ENCODE measurements at places on chromosomes 2 and 18. TPM values are rescaled to one million over a fixed set of nuclear protein-coding genes. Genes with fewer than 3 reads are reported as not detected.

Gene DCDC2C
- not detected for total RNA-seq

Gene CYS1
- 1.7 TPM for total RNA-seq

Gene FIGN
- 0.61 TPM for total RNA-seq

Gene LRRC30
- total RNA-seq, result not detected

Gene INPP5D
- 0.72 TPM for total RNA-seq

Gene PTPRN
- total RNA-seq, result 3.5 TPM

Gene VWA3B
- not detected for total RNA-seq

Gene CACNB4
- 0.11 TPM for total RNA-seq

Gene CNOT9
- 40.3 TPM for total RNA-seq

Gene GATA6
- 4.3 TPM for total RNA-seq

Gene PLB1
- total RNA-seq, result 0.58 TPM

Gene PCGF1
- 29.3 TPM for total RNA-seq

Gene GAREM1
- total RNA-seq, result 2.2 TPM

Gene ACOXL
- not detected for total RNA-seq

Gene SLC9A4
- not detected for total RNA-seq

Gene TEX51
- total RNA-seq, result not detected

Gene SKA1
- 21.3 TPM for total RNA-seq

Gene FAP
- not detected for total RNA-seq

Gene FAM124B
- total RNA-seq, result not detected

Gene NT5DC4
- total RNA-seq, result not detected

Gene ALPP
- 0.26 TPM for total RNA-seq

Gene PRKAG3
- total RNA-seq, result not detected

Gene M1AP
- not detected for total RNA-seq

Gene UPP2
- not detected for total RNA-seq

Gene TRIM43
- total RNA-seq, result 0.29 TPM

Gene CYP1B1
- total RNA-seq, result 0.50 TPM

Gene SERPINB8
- 22.9 TPM for total RNA-seq

Gene COMMD1
- total RNA-seq, result 15.8 TPM

Gene GALNT14
- total RNA-seq, result 27.8 TPM

Gene LINC00305
- not detected for total RNA-seq

Gene CCNT2
- total RNA-seq, result 10.0 TPM

Gene GCKR
- not detected for total RNA-seq

Gene ABCB11
- not detected for total RNA-seq

Gene NDC80
- 33.5 TPM for total RNA-seq

Gene ALPI
- total RNA-seq, result not detected

Gene DSG1
- total RNA-seq, result not detected

Gene GNLY
- not detected for total RNA-seq

Gene CHRND
- not detected for total RNA-seq

Gene CNGA3
- total RNA-seq, result not detected

Gene EPB41L3
- 5.2 TPM for total RNA-seq

Gene LRRFIP1
- 53.3 TPM for total RNA-seq

Gene TRAF3IP1
- total RNA-seq, result 3.9 TPM

Gene TRABD2A
- total RNA-seq, result 4.0 TPM

Gene REG1B
- not detected for total RNA-seq

Gene POU3F3
- not detected for total RNA-seq

Gene TSPYL6
- total RNA-seq, result not detected

All from A375 (cell line).